Mesothelial cell of epicardium (in vitro differentiated cells): ENCODE measurements at places on chromosomes 1 and 21. TPM values are rescaled to one million over a fixed set of nuclear protein-coding genes. Genes with fewer than 3 reads are reported as not detected.

The HAO2 gene
- 0.16 to 0.27 TPM in 2 of 3 replicates, not detected in the other for total RNA-seq

DNA sequence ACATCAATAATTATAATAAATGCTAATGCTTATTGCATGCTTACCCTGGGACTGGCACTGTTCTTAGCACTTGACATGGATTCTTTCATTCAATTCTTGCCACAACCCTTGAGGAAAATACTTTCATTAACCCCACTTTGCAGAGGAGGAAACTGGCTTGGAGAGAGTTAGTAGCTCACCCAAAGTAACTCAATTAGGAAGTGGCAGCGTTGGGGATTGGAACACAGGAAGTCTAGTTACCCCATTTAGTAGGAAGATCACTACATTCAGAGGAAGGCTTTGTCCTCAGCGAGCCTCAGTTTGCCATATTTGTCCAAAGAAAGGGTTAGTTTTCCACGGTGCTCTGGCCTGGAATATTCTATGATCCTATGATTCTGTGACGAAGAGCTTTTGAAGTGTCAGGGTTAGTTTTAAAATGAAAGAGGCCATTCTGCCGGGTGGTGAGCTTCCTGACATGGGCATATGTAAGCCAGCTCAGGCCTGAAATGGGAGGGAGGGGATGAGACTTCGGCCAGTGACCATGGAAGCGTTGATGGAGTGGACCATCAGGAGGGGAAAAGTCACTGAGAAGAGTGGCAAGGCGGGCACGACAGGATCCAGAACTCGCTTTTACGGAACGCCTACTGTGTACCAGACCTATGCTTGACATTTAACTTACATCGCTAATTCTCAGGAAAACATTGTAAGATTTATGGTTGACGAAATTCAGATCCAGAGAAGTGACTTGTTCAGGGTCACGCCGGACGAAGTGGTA, 28.2 kb upstream of the EPB41 start:
- no peak for DNase-seq

GRCh38 chr1:205072881-205073280, 11.4 kb downstream of the TMEM81 start:
- DNase-seq, result no peak

- DNase-seq, result no peak
Measured at GRCh38 chr21:14857529-14857928, 207.3 kb downstream of the NRIP1 start.

The MROH9 gene
- not detected in 3 replicates for total RNA-seq

The CBR3 gene
- total RNA-seq, result 0.31 TPM in 1 of 3 replicates, not detected in the others

The GPR37L1 gene
- total RNA-seq, result 0.07 to 0.11 TPM (median 0.09 TPM) in 3 replicates

DNA sequence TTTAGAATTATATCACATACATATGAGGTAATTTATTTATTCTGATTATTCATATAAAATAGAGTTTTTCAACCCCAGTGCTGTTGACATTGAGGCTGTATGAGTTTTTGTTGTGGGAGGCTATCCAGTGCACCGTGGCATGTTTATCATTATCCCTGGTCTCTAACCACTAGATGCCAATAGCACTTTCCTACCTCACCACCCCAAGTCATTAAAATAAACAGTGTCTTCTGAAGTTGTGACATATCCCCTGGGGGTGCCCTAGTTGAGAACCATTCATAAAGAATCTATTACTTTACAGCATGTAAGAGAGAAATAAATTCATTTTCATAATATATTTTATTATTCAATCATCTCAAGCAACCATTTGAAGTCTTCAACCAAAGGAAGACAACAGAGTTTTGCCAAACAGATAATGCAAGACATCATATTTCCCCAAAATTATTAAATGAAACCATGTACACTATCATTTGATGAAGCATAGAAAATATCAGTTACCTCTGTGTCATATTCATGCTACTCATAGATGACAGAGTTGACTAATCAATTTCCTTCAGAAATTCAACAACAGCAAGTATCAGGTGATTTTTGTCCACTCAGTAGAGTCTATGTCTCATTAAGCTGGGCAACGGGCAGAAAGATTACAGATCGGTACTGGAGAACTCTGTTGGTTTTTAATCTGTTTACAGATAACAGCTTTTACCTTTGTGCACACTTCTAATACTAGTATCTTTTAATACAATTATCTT, 39.5 kb upstream of the RGS1 start:
- DNase-seq, result no peak

The PPIH gene
- 42.5 to 44.1 TPM (median 43.3 TPM) in 3 replicates for total RNA-seq

DNA sequence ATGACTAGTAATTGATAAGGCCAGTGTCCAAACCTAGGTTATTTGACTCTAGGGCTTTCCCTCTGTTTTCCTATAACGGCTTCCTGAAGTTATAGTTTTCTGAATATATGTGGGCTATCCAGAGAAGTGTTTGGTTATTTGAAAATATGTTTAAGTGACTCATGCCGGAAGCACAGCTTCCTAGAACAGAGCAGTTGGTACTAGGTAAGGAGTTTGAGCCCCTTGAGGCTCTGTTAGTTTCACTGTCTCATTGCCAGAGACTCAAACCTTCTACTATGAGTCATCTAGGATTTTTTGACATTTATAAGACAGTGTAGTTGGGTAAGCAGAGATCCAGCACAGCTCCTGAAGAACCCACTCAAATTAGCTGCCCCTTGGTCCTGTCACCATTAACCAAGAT, 27.1 kb upstream of the LEPR start:
- no peak for DNase-seq
